ENCODE measurements at places on chromosomes 11 and 22. TPM values are rescaled to one million over a fixed set of nuclear protein-coding genes. Genes with fewer than 3 reads are reported as not detected.

DNA sequence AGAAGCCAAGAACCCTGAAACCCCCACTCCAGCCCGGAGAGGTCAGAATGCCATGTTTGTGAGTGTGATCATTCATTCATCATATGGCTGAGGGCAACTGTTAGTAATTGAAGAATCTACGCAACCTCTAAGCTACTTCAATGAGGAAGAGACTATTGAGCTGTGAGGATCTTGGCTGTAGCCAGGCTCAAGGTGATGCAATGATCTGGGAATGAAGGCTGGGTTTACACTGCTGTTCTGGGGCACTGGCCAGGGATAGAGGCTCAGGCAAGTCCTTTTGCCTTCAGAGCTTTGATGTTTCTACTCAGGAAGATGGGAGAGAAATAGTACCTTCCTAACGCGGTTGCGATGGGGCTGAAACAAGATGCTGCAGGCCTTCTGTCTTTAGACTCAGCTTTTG, 12.9 kb downstream of the CRYBB2 start:
- peak; percentile 59 for DNase-seq

The GAL gene
- total RNA-seq: 2.2 TPM

GRCh38 chr11:81246941-81247340, 1486.7 kb downstream of the FAM181B start:
- DNase-seq: no peak

DNA sequence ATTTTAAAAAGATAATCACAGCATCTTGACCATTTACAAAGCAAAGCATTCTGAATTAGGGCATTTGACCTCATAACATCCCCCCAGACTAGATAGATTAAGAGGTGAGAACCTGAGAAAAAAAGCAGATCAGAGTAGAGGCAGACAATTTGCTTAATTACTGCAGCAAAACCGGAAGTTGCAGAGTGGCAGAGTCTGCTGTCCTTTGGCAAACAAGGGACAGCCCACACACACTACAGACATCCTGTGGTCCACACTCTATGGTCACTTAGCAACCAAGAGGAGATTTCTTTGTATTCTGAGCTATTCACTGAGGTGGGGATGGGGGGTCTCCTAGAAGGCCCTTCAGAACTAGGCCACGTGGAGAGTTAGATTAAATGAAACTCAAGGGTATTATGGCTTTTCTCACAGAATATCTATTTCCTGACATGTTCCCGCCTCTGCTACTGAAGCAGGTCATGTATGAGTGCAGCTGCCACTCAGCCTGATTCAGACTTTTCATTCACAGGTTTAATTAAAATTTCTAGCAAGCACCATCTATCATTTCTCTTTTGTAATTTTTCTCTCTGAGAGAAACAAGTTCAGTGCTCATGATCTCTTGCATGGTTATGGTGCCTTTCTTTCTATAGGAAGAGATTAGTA, 48.5 kb downstream of the SVIP start:
- DNase-seq: no peak

DNA sequence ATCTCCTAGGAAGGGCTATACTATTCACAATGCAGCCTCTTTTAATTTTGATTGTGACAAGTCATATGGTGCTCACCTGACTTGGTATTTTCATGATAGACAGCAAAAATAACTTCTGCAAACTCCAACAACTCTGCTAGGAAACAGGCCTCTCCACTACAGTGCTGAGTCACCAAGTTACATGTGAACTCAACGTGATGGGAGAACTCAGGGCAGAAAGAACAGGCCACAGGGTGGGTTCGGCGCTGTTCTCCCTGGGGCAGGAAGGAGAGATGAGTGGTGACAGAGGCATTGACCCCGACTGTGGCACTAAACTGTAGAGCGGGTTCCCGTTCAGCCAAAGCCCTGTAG, 76.6 kb upstream of the UCP3 start:
- DNase-seq: no peak

The SAA4 gene
- not detected for total RNA-seq

DNA sequence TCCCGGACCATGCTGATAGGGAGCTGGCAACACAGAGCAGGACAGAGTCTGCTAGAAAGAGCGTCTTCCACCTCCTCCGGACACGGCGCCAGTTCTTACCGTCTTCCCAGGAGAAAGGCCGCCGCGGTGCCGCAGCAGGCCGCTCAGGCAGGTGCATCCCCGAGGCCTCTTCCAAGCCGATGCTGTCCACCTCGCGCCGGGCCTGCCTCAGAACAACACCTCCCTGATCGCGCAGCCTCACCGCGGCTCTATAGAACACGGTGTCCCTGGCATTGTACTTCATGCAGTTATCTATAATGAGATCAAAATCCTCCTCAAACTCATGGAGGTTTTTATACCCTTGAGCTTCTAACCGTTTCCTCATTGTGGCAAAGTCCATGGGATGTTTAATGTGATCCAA, 30.0 kb downstream of the BRD1 start:
- DNase-seq: no peak

DNA sequence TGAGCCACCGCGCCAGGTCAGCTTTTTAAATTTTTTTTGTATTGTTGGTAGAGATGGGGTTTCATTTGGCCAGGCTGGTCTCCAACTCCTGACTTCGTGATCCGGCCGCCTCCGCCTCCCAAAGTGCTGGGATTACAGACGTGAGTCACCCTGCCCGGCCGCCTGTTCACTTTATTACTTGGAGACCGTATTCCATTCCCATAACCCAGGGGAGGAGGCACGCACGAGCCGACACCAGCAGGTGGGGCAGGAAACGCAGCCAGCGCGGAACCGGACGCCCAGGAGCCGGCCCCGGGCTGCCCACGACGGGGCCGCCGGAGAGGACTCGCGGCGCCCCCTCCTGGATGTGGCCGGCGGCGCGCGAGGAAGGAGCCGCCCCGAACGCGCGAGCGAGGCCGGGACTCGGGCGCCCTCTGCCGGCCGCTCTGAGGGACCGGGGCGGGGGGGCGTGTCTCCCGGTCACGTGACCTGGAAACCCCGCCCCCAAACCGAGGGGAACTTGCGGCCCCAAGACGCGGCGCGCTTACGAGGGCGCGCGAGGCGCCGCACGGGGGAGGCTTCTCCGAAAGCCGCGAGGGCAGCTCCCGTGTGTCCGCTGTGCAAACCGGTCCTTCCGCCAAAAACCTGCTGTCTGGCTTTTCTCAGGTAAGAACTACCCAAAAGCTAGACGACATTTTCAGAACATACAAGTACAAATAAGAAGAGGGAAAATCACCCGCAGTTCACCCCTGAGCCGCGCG, 11.6 kb upstream of the RNH1 start:
- DNase-seq: peak; percentile 97

The GP1BB gene
- 0.21 TPM for total RNA-seq

DNA sequence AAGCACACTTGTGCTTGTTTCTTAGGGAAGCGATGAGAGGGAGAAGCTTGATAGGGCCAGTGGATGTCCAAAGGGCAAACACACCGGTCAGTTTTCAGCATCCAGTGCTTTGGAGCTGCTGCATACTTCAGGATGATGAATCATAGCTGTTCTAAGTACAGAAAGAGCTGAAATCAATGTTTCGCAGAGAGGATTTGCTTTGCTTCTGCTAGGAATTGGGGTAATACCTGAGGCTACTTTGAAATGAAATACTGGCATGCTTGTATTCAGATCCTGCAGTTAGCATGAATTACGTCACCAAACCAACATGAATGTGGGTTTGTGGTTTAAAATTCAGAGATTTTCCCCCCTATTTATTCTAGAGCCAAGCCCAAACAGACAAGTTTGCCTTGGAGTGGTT, 41.7 kb upstream of the SC5D start:
- DNase-seq: peak; percentile 62

DNA sequence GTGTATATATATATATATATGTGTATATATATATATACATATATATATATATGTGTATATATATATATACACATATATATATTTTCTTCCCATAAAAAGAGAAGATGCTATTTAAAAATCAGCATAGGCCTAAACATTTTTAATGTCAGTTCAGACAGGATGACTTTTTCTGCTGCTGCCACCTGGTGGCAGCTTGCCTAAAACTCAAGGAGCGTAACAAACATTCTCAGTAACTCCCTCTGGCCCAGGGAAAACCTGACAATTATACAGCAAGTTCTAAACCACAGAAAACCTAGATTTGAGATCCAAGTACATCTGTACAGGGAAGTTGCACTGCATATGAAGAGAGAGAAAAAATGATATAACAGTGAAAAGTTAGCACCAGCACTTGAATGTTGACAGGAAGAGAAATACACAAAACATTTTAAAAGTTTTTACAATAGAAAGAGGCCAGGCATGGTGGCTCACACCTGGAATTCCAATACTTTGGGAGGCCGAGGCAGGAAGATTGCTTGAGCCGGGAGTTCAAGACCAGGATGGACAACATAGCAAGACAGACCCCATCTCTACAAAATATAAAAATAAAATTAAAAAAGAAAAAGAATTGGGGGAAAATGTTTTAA, 16.6 kb downstream of the OR8A1 start:
- DNase-seq: peak; percentile 37

DNA sequence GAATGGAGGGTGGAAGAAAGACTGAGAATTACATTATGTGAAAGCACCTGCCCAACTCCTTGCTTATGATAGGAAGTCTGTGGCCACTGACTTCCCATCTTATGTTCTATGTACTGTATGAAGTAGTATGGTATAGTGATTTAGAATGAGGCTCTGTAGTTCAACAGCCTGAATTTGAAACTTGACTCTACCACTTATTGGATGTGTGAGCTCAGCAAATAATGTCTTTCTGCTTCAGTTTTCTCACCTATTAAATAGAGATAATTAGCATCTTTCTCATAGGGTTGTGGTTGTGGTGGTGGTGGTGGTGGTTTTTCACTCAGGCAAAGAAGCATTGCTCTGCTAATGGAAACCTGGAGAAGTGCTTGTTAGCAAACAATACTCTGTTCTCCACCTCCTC, 121.6 kb downstream of the PAX6 start:
- DNase-seq: no peak

DNA sequence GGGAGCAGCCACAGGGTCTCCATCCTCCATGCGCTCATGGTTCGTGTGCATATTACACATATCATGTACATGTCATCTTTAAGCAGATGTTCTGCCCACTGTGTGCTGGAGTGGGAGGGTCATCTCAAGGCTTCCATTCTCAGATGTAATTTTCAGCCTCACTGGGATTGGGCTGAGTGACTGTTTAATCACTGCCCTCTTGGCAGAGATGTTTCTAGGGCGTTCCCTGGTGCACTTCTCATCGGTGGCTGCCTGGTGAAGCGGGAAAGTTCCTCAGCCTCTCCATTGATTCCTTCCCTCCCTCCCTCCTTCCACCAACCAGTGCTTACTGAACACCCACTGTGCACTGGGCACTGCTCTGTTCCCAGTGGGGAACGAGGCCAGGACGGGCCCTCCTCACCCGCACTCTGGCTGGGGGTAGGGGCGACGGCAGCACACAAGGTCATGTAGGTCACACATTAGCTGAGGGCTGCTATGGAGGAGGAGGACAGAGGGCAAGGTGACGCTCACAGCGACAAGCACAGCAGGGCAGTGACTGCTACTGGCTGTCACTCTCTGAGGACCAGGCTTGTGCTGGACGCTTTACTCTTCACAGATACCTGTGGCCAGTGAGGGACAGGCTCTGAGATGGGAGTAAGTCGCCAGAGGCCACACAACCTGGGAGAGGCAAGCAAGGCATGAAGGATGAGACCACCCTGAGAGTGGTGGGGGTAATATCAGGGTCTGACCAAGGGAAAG, 22.9 kb downstream of the GNAZ start:
- no peak for DNase-seq

DNA sequence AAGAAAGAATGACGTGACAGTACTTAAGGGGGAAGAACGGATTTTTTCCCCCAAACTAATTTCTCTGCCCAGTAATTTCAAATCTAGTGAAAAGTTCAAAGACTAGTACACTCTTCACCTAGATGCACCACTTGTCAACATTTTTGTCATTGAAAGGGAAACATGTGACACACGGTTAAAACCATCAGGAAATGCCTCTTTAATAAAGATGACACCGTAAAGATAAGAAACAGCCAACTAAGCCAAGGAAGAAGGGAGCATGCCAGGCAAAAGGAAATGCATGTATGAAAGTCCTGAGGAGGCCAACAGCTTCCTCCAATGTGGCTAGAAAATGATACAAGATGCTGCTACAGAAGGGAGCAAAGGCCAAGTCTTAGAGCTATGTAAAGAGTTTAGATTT, 49.4 kb downstream of the RSF1 start:
- no peak for DNase-seq

DNA sequence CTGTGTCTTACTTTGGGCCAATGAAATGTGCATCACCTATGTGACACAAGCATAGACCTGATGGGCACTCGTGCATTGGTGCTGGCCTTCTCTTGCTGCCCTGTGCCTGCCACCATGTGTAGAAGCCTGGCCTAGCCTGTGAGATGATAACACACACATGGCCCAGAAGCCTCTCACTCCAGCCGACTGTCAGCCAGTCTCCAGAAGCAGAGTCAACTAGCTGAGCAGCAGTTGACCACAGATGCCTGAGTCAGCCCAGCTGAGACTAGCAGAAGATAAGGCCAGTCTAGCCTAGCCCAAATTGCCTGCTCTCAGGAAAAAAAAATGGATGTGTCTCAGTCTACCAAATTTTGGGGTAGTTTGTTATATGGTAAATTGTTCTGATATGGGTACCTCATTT, 46.2 kb downstream of the CSNK2A3 start:
- DNase-seq: peak; percentile 41

The HBG2 gene
- not detected for total RNA-seq

The MIOX gene
- total RNA-seq: not detected

The CLP1 gene
- total RNA-seq: 13.0 TPM

GRCh38 chr11:65899356-65900124, 648 bp downstream of the FOSL1 start:
- no peak for DNase-seq

GRCh38 chr22:46418827-46419226, 83.3 kb downstream of the TRMU start:
- DNase-seq: no peak

The LYVE1 gene
- total RNA-seq: not detected

GRCh38 chr11:65485920-65486219, 13.0 kb upstream of the MALAT1 start:
- DNase-seq: peak; percentile 68
